ENCODE measurements at places on chromosomes 1 and 21.
A peak's percentile ranks its signal among the peaks of the same experiment; 100 is the strongest.

DNA sequence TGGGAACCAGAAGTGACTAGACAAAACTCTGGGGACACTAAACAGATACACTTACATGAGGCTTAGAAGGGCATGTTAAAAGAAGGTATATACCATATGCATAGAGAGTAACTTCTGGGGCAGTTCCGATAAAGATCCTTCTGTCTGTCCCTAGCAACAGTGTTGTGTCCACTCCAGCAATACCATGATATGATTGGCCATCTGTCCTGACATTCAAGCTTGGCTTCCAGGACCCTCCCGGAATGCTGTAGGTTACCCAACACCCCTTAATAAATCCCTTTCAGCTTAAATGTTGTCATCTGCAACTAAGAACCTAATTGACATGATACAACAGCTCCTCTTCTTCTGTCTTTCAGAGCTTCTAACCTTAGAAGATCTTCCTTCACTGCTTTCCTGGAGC lies 307.7 kb downstream of the OMA1 start:
- DNase-seq = no peak

- DNase-seq = peak; percentile 54
Measured at GRCh38 chr1:89821322-89822108, 683 bp downstream of the LRRC8D start.

DNA sequence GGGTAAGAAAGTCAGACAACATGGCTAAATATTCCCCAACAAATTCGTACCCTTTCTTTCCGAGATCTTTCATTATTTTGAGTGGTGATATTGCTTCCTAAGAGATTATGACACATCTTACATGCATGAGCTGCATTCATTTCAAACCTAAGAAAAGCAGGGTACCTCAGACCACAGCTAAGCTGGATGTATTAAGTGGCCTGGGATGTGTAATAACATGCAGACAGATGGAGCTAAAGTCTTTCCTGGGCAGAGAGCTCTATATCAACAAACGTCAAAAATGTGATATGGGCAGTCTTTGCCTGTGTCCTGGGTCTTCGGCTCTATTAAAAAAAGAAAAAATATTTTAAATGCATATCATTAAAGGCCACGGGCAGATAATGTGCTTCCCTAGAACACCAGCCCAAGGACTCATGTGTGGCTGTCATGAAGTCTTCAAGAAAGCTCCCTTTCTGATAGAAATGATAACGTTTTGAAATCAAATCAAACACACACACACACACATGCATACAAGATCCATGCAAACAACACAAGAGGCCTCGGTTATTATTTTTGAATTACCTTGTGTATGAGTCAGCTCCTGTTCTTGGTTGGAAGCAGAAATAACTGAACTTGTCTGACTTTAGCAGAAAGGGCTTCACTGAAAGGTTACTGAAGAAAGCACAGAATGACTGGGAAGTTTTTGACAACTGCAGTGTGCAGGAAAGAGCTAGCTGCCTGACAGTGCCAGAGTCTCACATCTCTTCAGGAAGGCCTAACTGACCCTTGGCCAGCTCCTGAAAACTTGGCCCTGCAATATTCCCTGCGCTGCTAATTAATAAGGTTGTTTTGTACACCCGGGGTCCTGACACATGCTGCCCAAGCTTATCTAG lies 231.2 kb downstream of the DSCAM start:
- no peak for DNase-seq

GRCh38 chr1:2796890-2797740 lies 4.4 kb downstream of the TTC34 start:
- DNase-seq = no peak

- no peak for DNase-seq
Measured at GRCh38 chr1:70671006-70671405, 259.9 kb downstream of the CTH start.

Data from stimulated activated CD4-positive, alpha-beta T cell treated with anti-CD3 and anti-CD28 coated beads, Interleukin-15, amount 100 ng/mL, for 1 hour (primary cell).